ENCODE measurements at places on chromosomes 1 and 21. TPM values are rescaled to one million over a fixed set of nuclear protein-coding genes. Genes with fewer than 3 reads are reported as not detected.

WNT2B gene
- 11.8 TPM for total RNA-seq

AADACL4 gene
- not detected for total RNA-seq

CD1B gene
- total RNA-seq, result not detected

RHBDL2 gene
- 0.32 TPM for total RNA-seq

SIK1 gene
- 30.1 TPM for total RNA-seq

TAF1A gene
- 9.7 TPM for total RNA-seq

DCST1 gene
- total RNA-seq, result not detected

PRKAA2 gene
- 1.9 TPM for total RNA-seq

FBXO44 gene
- 18.4 TPM for total RNA-seq

BGLAP gene
- 4.8 TPM for total RNA-seq

SCNM1 gene
- total RNA-seq, result 38.4 TPM

PINK1 gene
- total RNA-seq, result 57.2 TPM

FCAMR gene
- total RNA-seq, result not detected

SPRR4 gene
- total RNA-seq, result not detected

RPTN gene
- not detected for total RNA-seq

DMBX1 gene
- total RNA-seq, result not detected

TPTE gene
- total RNA-seq, result not detected

PGBD5 gene
- total RNA-seq, result 2.3 TPM
